ENCODE measurements at places on chromosomes 11 and 22.

DNA sequence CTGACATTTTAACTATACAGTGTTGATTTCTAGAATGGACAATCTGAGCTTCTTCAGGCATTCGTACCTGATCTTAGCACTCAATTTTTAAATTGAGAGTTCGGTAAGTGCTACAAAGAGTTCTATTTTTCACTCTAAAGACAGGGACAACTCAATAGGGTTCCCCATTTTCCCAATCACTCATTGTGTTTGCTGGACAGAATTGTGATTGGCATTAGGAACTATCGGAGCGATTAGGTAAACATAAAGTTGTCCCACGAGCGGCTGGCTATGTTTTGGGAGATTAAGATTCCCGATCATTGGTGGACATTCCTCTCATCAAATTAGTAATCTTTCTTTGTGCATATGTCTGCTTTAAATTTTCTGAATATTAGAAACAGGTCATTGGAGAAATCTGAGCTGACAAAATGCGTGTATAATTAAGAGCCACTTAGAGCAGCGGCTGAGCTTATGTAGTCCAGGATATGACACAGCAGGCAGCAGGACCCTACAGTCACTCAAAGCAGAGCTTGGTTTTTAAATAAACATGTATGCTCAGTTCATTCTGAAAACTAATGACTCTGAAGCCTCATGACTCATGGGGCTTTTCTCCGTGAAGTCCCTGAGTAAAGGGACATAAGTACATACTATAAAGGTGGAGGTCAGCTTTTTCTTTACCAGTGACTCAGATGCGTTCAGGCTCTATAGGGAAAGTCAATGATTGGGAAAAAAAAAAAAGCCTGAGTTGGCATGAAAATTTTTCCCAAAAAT, 109.4 kb downstream of the GRIA4 start:
- no peak for DNase-seq

GRCh38 chr11:73549376-73549775, 48.5 kb downstream of the FAM168A start:
- DNase-seq: no peak

DNA sequence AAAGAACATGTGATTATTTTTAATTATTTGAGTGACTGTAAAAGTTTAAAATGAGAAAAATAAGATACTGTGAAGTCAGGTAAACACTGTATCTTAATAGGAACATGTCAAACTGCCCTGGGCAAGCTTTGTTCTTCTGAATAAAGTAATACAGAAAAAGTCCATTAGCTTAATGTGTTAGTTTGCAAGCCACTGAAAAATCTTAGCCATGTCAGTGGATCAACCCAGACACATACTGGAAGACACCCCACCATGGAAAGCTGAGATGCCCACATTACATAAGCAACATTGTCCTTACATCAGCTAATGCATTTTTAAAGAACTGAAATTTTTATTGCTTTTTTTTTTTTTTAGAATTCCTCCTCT, 155.2 kb downstream of the BBOX1 start:
- DNase-seq: no peak

DNA sequence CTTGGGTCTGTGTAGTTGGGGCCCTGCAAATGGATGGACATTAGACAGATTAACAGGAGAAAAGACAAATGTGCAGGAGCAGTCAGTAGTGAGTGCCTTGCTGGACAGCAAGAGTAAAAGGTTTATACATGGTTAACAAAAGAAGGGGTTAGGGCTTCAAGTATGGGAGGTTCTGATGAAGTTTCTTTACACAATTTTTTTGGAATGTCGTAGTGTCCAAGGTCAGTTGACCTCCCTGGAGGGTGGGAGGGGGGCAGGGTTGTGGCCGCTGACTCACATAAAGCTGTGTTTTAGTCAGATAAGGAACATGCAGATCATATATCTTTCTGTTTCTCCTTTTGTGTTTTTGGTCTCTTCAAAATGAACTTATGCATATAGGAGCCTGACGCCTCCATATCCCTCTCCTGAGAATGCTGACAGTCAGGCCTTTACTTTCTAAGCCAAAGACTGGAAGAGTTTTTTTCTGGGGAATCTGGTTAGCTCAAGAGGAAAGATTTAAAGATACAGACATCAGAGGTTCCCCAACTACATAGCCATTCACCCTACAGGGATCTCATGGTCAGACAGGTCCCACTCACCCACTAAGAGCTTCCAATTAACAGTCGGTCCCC, 134.3 kb downstream of the NECTIN1 start:
- DNase-seq: no peak

- no peak for DNase-seq
Observed at GRCh38 chr11:32899438-32899837, 6.8 kb downstream of the QSER1 start.

- DNase-seq: no peak
Observed at GRCh38 chr11:114846416-114846791, 168.1 kb downstream of the NXPE2 start.

DNA sequence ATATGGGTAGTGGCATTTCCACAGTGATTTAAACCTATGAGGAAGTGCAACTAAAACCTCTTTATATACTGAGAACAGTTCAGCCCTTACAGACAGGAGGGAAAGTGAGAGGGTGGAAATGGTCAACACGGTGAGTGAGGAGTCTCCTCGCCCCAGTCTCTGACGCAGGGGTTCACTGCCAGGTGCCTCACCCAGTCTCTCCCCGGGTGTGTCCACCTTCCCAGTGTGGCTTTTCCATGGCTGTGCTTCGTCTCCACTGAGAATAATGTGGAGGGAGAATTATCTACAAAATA, 116.6 kb upstream of the TOP3B start:
- DNase-seq: no peak

DNA sequence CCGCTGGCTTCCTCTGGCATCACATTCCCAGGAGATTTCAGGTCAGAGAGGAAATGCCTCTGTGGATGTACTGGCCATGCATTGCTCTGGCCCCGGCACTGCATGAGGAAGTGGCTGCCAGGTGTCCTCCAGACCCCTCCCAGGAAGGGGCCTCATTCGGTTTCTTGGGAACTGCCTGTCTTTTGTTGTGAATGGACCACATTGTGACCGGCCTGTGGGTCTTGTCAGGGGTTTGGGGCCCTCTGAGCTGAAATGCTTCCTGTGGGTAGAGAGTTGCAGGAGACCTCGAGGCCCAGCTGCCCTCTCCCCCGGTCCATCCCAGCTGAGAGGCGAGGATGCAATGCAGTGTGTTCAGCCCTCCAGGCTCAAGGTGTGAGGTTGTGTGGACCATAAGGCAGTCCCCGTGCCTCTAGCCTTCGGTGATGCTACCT, 18.8 kb upstream of the ST3GAL4 start:
- no peak for DNase-seq

DNA sequence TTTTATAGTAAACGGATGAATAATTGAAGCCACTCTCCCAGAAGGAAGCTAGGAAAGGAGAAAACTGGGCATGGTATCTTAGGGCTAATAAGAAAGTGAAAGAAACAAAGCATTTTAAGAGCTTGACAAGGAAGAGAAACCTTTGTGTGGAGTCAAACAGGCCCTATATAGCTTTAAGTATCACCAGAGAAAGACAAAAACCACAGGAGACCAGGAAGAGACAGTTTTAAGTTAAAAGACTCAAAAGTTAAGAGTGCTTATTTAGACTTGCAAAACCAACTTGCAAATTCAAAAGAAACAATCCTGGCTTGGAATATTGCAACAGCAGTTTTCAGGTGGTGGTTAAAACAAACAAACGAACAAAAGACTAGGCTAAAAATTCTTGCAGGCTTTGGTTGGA, 3.4 kb downstream of the PAK1 start:
- no peak for DNase-seq

DNA sequence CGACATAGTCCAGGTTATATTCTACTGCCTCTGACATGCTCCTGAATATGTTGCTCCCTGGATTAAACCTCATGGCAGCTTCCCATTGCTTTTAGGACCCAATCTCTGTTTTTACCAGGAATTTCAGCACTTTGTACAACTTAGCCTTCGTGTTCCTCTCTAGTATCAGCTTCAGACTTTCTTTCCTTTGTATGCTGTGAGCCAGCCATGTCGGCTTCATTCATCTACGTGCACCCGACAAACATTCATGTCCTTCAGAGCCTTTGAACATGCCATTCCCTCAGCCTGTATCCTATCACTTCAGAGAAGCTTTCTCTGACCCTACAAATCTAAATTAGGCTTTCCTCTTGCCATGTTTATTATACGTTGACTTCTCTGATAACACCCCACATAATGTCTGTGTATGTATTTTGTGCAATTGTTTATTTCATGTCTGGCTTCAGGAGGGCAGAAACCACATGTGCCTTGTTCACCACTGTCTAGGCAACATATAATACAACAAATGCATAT, 743.4 kb downstream of the OPCML start:
- DNase-seq: no peak

DNA sequence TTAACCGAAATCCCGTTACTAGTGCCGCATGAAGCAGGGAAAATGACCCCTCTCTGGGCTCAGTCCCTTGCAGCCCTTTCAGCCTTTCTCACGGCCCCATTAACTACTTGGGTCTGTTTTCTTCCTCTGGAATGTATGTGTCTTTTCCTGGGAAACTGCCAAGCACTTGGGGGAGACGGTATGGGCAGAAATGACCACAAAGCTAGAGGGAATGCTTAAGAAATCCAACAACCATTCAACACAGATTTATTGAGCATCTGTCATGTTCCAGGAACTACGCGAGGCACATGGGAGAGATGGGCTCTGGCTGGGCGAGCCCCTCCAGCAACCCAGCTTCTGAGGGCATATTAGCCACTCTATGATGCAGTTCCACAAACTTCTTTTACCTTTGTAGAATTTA, 462.6 kb downstream of the BUD13 start:
- DNase-seq: no peak

DNA sequence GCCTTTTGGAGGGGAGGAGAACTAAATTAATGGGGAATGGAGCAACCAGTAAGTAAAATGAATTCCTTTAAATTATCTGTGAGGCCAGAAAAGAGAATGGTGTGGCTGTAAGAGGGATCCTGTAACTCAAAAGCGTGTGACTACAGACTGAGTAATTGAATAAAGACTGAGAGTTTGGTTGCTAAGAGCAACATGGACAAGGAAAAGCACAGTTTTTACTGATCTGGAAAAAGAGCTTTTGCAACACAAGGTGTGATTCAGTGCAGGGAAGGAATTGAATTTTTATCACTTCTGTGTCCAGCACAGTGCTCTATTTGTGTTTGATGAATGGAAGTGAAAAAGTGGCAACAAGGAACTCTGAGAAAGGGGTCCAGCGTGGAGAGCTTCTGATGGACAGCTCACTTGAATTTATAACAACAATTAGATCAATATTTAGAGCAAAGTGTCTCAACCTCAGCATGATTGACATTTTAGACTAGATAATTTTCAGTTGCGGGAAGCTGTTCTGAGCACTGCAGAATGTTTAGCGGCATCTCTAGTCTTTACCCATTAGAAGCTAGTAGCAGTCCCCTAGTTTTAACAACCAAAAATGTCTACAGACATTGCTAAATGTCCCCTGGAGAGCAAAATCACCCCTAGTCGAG, 202.8 kb upstream of the BDNF start:
- DNase-seq: no peak

- DNase-seq: no peak
Observed at GRCh38 chr11:8013833-8014232, 26.7 kb downstream of the EIF3F start.

DNA sequence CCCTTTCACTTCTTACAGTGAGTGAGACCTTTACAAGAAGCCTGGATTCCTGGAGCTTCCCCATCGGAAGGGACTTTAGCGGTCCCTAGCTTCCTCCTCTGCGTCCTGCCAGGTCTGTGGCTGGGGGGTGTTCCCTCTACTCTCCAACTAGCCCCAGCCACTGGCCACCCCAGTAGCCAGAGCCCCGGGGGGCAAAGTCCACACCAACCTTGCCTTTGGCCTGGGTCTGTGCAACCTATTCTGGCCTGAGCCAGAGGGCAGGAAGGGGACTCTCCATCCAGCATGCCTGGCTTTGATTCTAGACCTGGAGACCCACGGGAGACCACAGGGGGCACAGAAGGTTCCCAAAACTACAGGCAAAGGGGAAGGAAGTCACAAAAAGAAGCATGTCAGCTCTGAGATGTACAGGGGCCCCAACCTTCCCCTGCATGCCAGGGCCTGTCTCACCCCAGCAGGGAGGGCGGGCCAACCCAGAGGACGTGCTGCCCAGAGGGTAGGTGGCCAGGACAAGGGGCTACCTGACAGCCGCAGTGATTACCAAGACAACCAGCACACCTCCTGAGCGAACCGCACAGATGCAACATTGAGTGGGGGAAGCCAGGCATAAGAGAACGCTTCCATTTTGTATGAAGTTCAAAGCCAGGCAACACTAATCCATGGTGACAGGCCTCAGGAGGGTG, 52.4 kb downstream of the DSCAML1 start:
- DNase-seq: no peak

DNA sequence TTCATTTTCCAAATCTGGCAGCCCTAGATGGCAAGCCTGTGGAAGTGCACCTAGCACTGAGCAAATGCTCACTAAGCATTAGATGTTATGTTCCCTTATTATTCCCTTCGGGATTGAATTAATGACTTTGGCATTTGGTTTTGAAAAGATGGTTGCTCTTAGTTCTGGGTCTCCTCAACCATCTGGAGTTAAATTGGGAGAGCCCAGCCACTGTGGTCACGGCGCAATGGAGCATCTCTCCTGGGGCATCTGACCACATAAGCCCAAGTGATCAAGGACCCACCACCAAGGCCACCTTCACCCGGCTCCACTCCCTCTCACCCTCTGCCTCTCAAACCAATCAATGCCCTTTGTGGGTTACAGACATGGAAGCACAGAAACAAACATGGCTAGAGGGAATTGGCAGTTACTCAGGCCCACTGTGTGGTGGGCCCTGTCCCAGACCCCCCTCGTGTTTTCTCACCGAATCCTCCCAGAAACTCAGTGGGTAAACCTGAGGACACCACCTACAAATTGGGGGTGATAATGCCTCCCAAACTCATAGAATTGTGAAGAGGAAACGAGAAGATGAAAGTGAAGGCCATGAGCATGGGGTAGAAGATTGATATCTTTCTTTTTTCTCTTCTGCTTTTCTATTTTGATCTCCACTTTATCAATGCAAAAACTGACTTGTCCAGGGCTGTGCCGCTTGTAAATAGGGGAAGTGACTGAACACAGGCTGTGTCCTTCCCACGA, 52.2 kb downstream of the IRAG1 start:
- no peak for DNase-seq

DNA sequence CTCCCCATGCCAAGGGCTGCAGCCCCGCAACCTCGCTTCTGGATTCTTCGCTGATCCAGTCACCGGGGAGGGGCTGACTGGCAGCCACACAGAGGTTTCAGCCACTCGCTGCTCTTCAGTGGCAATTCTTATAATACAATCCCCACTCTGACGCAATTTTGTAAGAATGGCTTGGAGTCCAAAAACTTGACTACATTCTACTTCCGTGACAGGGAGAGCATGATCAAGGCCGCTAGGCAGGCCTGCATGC, 14.9 kb downstream of the PPM1F start:
- DNase-seq: no peak

- DNase-seq: no peak
Observed at GRCh38 chr11:86698639-86699038, 26.2 kb upstream of the ME3 start.
